ENCODE measurements at places on chromosomes 2 and 18. TPM values are rescaled to one million over a fixed set of nuclear protein-coding genes. Genes with fewer than 3 reads are reported as not detected.

Gene CRACDL
- 5.7 TPM for total RNA-seq

Gene CBLN2
- not detected for total RNA-seq

Gene CFC1
- total RNA-seq = not detected

DNA sequence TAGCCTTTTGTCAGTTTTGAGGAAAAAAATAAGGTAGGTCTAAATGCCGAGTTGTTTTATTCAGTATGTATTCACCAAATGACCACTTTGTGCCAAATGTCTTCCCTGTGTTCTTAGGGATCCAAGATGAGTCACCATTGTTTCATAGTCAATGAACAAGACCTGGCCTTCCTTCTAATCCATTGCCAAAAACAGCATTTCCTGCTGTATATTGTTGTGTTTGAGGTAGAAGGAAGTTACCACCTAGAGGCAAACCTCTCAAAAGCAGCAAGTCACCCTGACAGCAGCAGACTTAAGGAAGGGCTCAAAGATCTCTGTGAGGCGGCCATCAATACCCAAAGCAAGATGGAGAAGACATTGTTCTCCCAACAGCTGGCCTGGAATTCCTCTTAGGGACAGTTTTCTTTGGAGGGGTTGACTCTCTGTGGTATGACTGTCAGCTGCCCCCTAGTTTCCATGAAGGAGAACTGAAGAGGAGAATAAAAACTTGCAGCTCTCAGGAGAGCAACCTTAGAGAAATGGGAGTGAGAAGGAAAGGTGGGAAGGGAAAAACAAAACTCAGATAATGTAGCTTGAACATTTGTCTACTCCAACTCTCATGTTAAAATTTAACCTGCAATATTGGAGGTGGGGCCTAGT lies 328.3 kb downstream of the LRATD1 start:
- DNase-seq = peak; percentile 51
- no peaks in the 10 kb centered on the region for H3K27me3 ChIP-seq
- no peaks in the 10 kb centered on the region for H3K4me1 ChIP-seq
- no peaks in the 10 kb centered on the region for H3K36me3 ChIP-seq
- no peak overlapping the region for H3K4me3 ChIP-seq

GRCh38 chr2:230866756-230867523 lies 2.2 kb downstream of the ITM2C start:
- H3K27ac ChIP-seq = no peak overlapping the region
- peaks cover 33% of the 10 kb centered on the region for H3K4me1 ChIP-seq
- no peak overlapping the region for H3K4me3 ChIP-seq

Gene BABAM2
- 27.3 TPM for total RNA-seq

- DNase-seq = peak; percentile 78
- no peaks in the 10 kb centered on the region for H3K27me3 ChIP-seq
- no peaks in the 10 kb centered on the region for H3K36me3 ChIP-seq
- no peak overlapping the region for H3K27ac ChIP-seq
These were observed 2.5 kb downstream of the GALNT3 start for GRCh38 chr2:165791421-165792103.

Gene C2orf66
- total RNA-seq = 0.54 TPM

Gene SKOR2
- total RNA-seq = not detected

Gene GPR55
- total RNA-seq = 0.12 TPM

Gene CTLA4
- total RNA-seq = not detected

DNA sequence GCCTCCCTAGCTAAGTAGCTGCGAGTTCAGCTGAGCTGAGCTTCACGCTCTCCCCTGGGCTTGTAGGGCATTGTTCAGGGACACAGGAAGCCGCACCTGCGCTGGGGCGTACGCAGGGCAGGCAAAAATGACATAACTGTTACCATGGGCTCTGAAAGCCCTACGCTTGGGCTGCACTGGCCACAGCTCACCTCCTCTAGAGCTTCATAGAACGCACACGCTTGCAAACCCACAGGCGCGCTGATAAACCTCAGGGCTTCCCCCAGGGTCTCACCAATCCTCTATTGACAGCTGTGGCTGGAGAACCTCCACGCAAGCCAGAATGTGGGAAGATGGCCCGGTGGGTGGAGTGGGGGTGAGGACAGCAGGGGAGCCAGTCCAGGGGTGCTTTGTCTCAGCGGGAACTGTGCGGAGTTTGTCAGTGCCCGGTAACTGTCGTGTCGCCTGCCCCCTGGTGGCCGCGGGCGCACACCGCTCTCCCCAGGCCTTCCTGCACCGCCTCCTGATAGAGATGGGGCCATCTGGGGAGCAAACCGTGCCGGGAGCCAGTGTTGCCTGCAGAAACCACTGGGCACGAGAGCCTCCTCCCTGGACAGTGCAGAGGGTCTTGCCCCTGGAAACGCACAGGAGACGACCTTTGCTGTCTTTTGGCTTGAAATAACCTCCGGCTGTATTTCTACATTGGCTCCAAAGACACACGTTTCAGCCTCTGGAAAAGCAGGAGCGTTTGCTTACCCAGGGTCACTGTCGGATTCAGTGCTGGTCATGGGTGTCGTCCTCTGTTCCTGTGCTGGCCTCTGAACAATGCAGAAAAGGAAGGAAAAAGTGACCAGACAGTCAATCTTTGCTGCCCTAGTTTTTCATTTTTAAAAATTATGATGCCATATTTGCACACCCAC lies 17.0 kb upstream of the CIDEA start:
- H3K27ac ChIP-seq = no peak overlapping the region
- H3K4me1 ChIP-seq = peaks cover 16% of the 10 kb centered on the region
- DNase-seq = peak; percentile 16

- no peak overlapping the region for H3K4me3 ChIP-seq
- no peak for DNase-seq
- H3K27ac ChIP-seq = no peak overlapping the region
These were observed 91.9 kb upstream of the RASGRP3 start for GRCh38 chr2:33384599-33384961.

DNA sequence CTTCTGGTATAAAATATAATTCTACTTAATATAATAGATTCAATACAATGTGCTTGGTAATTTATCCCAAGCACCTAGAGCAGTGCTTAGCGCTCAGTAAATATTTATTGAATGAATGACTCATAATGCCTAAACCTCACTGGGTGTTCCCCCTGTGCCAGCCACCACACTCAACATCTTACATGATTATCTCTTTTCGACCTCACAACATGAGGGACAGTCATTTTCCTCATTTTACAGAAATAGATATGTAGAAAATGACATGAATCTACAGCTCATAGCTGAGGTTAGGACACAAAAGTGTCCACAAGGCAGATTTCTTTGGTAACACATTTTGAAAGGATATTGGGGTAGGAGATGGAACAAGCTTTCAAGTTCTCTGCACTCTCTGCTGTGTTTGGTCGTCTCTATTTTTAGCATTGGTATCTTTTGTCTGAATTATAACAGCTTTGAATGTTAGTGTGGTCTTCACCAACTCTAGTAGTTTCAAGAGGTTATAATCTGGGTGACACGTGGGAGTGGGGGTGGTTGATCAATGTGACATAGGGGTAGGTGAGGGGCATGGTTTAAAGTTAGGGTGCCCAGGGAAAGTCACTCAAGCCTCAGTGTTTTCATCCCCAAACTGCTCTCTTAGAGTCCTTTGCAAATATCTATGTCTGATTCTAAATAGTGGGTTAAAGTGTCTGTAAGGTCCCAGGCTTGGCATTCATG lies 9.8 kb downstream of the MYOM1 start:
- no peaks in the 10 kb centered on the region for H3K36me3 ChIP-seq
- H3K27me3 ChIP-seq = no peaks in the 10 kb centered on the region
- H3K27ac ChIP-seq = no peak overlapping the region

GRCh38 chr18:39841482-39842365 lies 2113.3 kb upstream of the PIK3C3 start:
- no peaks in the 10 kb centered on the region for H3K27me3 ChIP-seq
- DNase-seq = peak; percentile 54
- H3K4me3 ChIP-seq = peak overlapping the region; percentile 67

DNA sequence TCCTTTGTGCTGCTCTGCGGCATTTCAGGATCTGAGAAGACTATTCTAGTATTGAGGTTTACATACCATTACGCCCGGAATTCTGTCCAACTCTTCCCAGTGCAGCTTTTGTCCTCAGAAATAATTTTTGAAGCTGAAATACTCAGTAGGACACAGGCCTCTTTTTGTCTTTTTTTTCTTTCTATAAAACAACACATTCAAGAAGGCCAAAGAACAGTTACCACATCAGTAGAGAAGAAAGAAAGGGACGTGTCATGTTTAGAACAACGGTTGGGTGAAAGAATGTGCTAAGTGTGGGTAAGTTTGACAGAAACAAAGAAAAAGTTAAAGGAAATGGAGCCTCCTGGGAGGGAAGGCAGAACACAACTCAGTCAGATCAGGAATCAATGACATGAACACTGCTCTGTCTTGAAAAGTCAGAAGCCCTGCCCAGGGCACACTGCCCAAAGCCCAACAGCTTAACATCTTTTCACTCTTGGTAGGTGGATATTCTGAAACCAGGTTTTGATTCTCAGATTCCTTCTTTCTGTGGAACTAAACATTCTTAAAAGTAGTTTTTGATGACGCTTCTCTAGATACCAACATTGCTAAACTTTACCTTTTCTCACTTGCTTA lies 198.6 kb upstream of the CWC22 start:
- peaks cover 8% of the 10 kb centered on the region for H3K4me1 ChIP-seq
- no peak overlapping the region for H3K27ac ChIP-seq
- H3K4me3 ChIP-seq = no peak overlapping the region
- no peaks in the 10 kb centered on the region for H3K36me3 ChIP-seq
- H3K27me3 ChIP-seq = no peaks in the 10 kb centered on the region

Gene FAM237A
- not detected for total RNA-seq

DNA sequence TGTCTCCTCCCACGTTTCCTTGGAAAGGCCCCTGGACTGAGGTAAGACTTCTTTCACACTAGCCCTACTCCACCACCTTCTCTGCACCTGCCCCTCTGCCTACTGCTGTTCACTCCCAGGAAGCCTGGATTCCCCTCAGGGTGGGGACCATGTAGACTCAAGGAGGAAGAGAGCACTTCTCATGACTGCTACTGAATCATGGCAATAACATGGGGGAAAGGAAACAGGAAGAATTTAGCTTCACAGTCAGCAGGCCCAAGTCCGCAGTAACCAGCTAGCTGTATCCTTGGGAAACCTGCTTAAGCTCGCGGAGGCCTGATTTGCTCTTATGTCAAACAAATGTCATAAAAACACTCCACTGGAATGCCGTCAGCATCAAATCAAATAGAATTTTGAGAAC lies 126.2 kb upstream of the CAPN13 start:
- no peak overlapping the region for H3K27ac ChIP-seq
- no peaks in the 10 kb centered on the region for H3K36me3 ChIP-seq
- DNase-seq = no peak
- no peak overlapping the region for H3K4me3 ChIP-seq
- no peaks in the 10 kb centered on the region for H3K27me3 ChIP-seq

Gene TDRD15
- total RNA-seq = not detected

DNA sequence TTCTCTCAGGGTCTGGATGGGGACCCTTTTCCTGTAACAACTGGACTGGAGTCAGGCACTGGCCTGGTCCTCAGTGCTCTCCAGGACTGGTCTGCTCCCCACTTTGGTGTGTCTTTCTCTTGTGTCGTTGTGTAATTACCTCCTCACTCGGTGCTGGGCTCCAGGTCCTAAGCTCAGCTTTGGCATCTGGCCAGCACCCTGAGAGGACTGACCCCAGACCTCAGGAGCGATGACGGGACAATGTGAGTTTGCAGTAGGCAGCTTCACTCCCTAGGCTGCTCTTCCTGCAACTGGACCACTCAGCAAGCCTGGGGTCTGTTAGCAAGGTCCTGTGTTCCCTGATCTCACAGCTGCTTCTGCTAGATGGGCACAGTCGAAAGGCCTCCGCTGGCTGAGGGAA lies 93.8 kb downstream of the COLEC12 start:
- no peaks in the 10 kb centered on the region for H3K27me3 ChIP-seq
- no peaks in the 10 kb centered on the region for H3K36me3 ChIP-seq
- H3K27ac ChIP-seq = no peak overlapping the region
- H3K4me3 ChIP-seq = no peak overlapping the region
- peaks cover 2% of the 10 kb centered on the region for H3K4me1 ChIP-seq

Gene CFAP221
- total RNA-seq = 0.29 TPM

Data from astrocyte (in vitro differentiated cells and primary cell).